ENCODE measurements at places on chromosomes 11 and 22. TPM values are rescaled to one million over a fixed set of nuclear protein-coding genes. Genes with fewer than 3 reads are reported as not detected.

The LIF gene
- total RNA-seq = 63.3 TPM

The TIMP3 gene
- total RNA-seq = 158 TPM

The RDX gene
- 132 TPM for total RNA-seq

The MMP27 gene
- total RNA-seq = not detected

The CLTCL1 gene
- 65.3 TPM for total RNA-seq

The TRPC6 gene
- total RNA-seq = 0.07 TPM

The APOBEC3F gene
- 10.4 TPM for total RNA-seq

The DDI1 gene
- not detected for total RNA-seq

The ASRGL1 gene
- total RNA-seq = 2.4 TPM

The CDKN1C gene
- total RNA-seq = 7.5 TPM

The C22orf31 gene
- not detected for total RNA-seq

The OR5P2 gene
- total RNA-seq = 1.4 TPM

The C11orf98 gene
- 69.8 TPM for total RNA-seq

The SYT13 gene
- total RNA-seq = 0.50 TPM

The ANGPTL5 gene
- not detected for total RNA-seq

The NOX4 gene
- total RNA-seq = 36.5 TPM

The YAP1 gene
- total RNA-seq = 122 TPM

The RRP7A gene
- total RNA-seq = 54.9 TPM

The UPK2 gene
- not detected for total RNA-seq

The SLC22A24 gene
- not detected for total RNA-seq

The OR10G6 gene
- not detected for total RNA-seq

The GSTT2B gene
- 4.9 TPM for total RNA-seq

The OR5W2 gene
- not detected for total RNA-seq

The XKR3 gene
- not detected for total RNA-seq

The CYP2D6 gene
- 0.82 TPM for total RNA-seq

The PDGFB gene
- 17.0 TPM for total RNA-seq

The KCNJ11 gene
- total RNA-seq = not detected

The APOL4 gene
- 0.07 TPM for total RNA-seq

The BCO2 gene
- 0.62 TPM for total RNA-seq

The HORMAD2 gene
- total RNA-seq = not detected

The HYLS1 gene
- total RNA-seq = 3.2 TPM

The IRAG1 gene
- total RNA-seq = 3.7 TPM

The ALKBH8 gene
- 12.7 TPM for total RNA-seq

The CASP5 gene
- not detected for total RNA-seq

The NPAS4 gene
- total RNA-seq = 0.50 TPM

The CCDC89 gene
- 0.30 TPM for total RNA-seq

The GVQW3 gene
- total RNA-seq = 2.0 TPM

The OR8U1 gene
- not detected for total RNA-seq

The TRPM5 gene
- not detected for total RNA-seq

The NADSYN1 gene
- total RNA-seq = 87.9 TPM

The MYEOV gene
- total RNA-seq = not detected

The SYTL2 gene
- total RNA-seq = 36.9 TPM

The AIFM3 gene
- total RNA-seq = 0.67 TPM

The OR5L1 gene
- total RNA-seq = not detected

The NXPE1 gene
- total RNA-seq = not detected

The CDC45 gene
- 1.3 TPM for total RNA-seq

The RFPL3 gene
- not detected for total RNA-seq

The PARVA gene
- 106 TPM for total RNA-seq

The TBX1 gene
- total RNA-seq = 6.8 TPM

The ETS1 gene
- 87.7 TPM for total RNA-seq

The MYRF gene
- 53.9 TPM for total RNA-seq

The DDB1 gene
- 251 TPM for total RNA-seq

The ASCL2 gene
- total RNA-seq = not detected

The CCDC116 gene
- 0.22 TPM for total RNA-seq

The SMTNL1 gene
- total RNA-seq = not detected

The OR51B5 gene
- not detected for total RNA-seq

The ALX4 gene
- not detected for total RNA-seq

The KCNJ1 gene
- total RNA-seq = 0.14 TPM
